Dermis microvascular lymphatic vessel endothelial cell (primary cell): ENCODE measurements at places on chromosomes 12 and 14. TPM values are rescaled to one million over a fixed set of nuclear protein-coding genes. Genes with fewer than 3 reads are reported as not detected.

Gene HAL
- 0.13 and 0.25 TPM in 2 replicates for total RNA-seq

Gene PPP2R3C
- total RNA-seq, result 30.2 and 40.3 TPM in 2 replicates

Gene NKX2-8
- not detected in 2 replicates for total RNA-seq

Gene RPGRIP1
- total RNA-seq, result 0.39 and 0.76 TPM in 2 replicates

Gene DACT1
- total RNA-seq, result 0.13 TPM in 2 replicates

Gene LBHD2
- total RNA-seq, result not detected in 2 replicates

Gene NANOG
- not detected in 2 replicates for total RNA-seq

Gene TNFRSF1A
- total RNA-seq, result 41.7 and 71.4 TPM in 2 replicates

Gene BORCS5
- 3.7 and 4.0 TPM in 2 replicates for total RNA-seq

Gene TNS2
- 16.7 and 26.7 TPM in 2 replicates for total RNA-seq

Gene LRRIQ1
- 0.13 and 0.38 TPM in 2 replicates for total RNA-seq

Gene GLT8D2
- total RNA-seq, result 3.9 and 4.8 TPM in 2 replicates

Gene MORN3
- total RNA-seq, result 0.13 and 0.26 TPM in 2 replicates

Gene GPX2
- not detected in 2 replicates for total RNA-seq

Gene NFATC4
- 0.76 and 1.0 TPM in 2 replicates for total RNA-seq

Gene TSPAN19
- total RNA-seq, result 0.13 TPM in 2 replicates

Gene STXBP6
- 4.5 and 34.5 TPM in 2 replicates for total RNA-seq

Gene SMOC1
- 0.90 and 2.3 TPM in 2 replicates for total RNA-seq

Gene P2RX7
- total RNA-seq, result 3.9 and 6.4 TPM in 2 replicates

Gene SCNN1A
- under 0.01 TPM in 2 replicates for total RNA-seq

Gene KRT8
- 8.7 and 10.4 TPM in 2 replicates for total RNA-seq

Gene TAS2R43
- total RNA-seq, result 0.26 and 1.6 TPM in 2 replicates

Gene NEDD8
- total RNA-seq, result 172 and 193 TPM in 2 replicates

Gene ARHGAP9
- total RNA-seq, result 0.13 TPM in 1 of 2 replicates, not detected in the other

Gene APOF
- total RNA-seq, result not detected in 2 replicates

Gene KRT71
- total RNA-seq, result not detected in 2 replicates

Gene GPR137C
- 0.77 and 1.3 TPM in 2 replicates for total RNA-seq
